NCI-H1436 treated with DMSO at 0.1 percent for 48 hours (cell line): ENCODE measurements at places on chromosomes 16 and 17.

DNA sequence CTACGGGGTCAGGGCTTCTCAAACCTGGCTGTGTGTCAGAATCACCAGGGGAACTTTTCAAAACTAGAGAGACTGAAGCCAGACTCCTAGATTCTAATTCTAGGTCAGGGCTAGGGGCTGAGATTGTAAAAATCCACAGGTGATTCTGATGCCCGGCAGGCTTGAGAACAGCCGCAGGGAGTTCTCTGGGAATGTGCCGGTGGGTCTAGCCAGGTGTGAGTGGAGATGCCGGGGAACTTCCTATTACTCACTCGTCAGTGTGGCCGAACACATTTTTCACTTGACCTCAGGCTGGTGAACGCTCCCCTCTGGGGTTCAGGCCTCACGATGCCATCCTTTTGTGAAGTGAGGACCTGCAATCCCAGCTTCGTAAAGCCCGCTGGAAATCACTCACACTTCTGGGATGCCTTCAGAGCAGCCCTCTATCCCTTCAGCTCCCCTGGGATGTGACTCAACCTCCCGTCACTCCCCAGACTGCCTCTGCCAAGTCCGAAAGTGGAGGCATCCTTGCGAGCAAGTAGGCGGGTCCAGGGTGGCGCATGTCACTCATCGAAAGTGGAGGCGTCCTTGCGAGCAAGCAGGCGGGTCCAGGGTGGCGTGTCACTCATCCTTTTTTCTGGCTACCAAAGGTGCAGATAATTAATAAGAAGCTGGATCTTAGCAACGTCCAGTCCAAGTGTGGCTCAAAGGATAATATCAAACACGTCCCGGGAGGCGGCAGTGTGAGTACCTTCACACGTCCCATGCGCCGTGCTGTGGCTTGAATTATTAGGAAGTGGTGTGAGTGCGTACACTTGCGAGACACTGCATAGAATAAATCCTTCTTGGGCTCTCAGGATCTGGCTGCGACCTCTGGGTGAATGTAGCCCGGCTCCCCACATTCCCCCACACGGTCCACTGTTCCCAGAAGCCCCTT lies 10.9 kb downstream of the STH start:
- no peak for DNase-seq

DNA sequence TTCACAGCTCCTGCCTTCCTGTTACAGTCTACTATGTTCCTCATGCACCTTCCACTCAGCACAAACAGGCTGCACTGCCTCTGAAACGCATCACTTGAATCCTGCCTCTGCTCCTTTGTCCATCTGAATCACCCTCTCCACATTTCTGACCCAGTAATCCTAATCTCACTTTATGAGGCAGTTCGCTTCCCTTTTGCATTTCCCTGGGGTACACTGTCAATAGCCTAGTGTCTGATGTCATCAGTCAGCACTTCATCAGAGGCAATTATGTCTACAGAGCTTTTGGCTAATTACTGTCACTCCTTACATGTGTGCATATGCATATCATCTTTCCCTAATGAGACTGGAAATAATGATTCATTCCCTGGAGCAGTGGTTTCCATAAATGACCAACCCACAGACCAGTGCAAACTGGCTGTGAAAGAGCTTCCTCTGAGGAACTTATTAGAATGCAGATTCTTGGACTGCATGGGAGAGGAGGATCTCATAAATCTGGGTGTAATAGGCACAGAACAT lies 23.6 kb downstream of the CA4 start:
- DNase-seq, result peak; percentile 24

GRCh38 chr16:79469999-79470398 lies 130.5 kb downstream of the MAF start:
- DNase-seq, result no peak

DNA sequence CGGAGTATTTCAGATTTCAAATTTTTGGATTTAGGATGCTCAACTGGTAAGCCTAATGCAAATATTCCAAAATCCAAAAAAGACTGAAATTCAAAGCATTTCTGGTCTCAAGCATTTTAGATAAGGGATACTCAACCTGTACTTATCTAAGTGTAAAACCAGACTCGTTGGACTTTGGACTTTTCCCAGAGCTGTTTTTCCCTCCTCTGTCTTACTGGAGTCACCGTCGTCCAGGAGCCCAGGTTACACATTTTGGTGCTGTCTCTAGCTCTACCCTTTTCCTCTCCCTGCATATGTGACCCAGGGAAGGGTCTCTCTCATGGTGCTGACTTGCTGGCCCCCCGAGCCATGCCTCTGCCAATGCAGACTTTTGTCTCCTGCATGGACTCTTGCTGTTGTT lies 46.0 kb upstream of the MMP2 start:
- no peak for DNase-seq

GRCh38 chr16:86956437-86956836 lies 360.8 kb downstream of the C16orf95 start:
- no peak for DNase-seq

DNA sequence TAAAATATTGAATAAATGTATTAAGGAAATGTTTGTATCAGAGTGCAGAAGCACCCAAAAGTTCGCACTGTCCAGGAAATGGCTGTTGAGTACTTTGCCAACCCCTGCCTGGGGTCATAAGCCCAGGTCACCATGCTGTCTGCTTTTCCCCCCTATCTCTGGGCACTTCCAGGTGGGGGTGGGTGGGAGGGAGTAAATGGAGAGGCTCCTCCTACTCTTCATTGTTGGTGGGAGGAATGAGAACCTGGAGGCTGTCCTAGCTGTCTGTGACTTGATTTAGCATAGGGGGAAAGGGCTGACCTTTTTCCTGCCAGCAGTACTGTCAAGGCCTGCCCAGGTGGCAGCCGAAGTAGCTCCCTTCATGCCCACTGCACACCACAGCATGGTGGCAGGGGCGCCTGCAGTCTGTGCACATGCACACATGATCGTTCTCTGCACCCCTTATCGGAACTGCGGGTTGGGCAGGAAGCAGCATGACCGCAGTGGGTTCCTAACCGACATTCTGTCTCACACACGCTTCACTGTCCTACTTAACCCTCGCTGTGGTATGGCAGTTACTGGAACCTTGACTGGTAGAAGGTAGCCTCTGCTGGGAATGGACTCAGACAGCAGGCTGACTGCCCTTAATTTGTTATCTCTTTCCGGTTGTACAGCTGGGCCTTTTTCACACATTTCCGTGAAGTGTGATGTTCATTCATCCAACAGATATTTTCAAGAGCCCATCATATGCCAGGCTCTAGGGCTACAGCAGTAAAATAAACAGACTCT lies 41.5 kb downstream of the LDHD start:
- no peak for DNase-seq

DNA sequence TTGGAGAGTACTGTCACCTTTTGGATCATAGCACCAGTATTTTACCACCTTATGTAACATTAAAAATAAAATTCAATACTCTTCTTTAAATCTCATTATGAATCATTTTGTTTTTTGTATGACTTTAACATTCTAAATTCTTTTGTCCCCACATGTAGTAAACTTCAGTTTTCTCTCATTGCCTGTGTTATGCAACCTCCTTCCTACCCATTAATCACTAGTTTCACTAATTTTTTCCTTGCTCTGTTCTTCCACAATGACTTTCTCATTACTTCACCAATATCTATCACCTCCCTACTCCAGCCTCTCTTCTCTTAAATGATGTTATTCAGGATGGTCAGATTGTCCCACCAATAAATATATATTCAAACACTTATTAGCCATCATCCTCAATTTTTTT lies 68.7 kb downstream of the TTC19 start:
- DNase-seq, result no peak

- DNase-seq, result no peak
Measured at GRCh38 chr17:1928976-1929375, 96.2 kb downstream of the RTN4RL1 start.

DNA sequence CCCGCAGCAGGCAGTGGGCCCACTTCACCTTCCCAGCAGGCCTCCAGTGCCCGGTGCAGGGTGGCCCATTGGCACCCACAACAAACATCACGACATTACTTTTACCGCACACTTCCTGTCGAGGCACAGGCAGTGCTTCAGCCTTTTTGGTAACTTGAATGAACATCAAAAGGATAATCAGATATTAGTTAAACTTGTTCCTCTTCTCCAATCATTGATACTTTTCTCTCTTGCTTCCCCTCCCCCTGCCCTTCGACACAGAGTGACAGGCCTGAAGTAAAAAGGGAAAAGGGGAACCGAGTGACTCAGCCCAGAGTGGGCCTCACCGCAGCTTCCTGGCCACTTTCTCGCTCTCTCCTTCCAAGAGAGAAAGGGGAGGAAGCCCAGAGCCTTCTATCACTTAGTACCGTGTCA lies 507.0 kb downstream of the MAF start:
- DNase-seq, result no peak

DNA sequence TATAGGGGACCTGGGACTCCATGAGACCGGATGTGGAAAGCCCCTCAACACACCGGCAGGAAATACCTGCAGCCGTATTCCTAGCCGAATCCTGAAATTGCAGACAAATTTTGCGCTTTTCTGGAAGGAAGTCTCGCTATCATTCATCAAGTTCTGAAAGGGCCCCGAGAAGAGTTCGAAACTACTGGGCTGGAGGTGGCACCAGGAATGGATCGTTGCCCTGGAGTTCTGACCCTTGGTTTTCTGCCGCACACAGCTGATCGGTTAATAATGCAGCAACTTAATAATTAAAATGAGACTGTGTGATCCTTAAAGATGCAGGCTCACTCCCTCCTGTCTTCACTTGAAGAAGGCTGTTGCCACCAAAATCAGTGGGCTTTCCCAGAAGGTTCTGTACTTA lies 55.7 kb upstream of the MRTFB start:
- DNase-seq, result no peak

GRCh38 chr17:58534901-58535421 lies 20.5 kb upstream of the MTMR4 start:
- no peak for DNase-seq

DNA sequence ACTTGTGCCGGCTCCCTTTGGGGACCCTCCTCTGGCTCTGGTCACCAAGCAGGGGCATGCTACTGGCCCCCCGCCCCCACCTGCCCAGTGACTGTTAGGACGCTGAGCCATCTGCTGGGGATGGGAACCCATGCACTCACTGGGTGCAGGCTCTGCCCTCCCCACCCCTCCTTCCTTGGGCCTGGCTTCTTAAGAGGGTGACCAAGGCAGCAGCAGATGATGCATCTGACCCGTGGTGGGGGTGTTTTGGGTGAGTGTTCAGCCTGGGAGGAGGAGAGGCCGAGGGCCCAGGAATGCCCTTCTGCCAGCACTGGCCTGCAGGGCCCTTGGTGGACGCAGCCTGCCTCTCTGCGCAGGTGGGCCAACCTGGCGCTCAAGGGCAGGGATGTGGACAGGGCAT lies 19.2 kb upstream of the MTSS2 start:
- no peak for DNase-seq

DNA sequence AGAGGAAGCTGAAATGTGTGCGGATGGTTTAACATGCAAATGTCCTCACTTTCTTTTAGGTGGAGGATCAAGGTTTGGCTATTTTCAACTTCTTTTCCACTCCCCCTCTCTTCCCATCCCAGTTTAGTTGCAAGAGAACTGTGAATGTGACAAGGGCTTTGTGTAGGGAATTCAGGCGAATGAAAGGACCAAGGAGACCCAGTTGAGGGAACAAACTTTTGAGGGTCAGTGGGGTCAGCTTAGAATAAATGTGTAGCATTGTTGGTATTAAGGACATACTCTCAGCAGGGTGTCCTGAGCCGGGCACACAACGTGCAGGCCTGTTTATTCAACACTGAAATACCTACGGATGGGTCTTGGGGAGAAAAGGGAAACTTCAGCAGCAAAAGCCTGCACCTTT lies 346.0 kb downstream of the PMP22 start:
- no peak for DNase-seq

DNA sequence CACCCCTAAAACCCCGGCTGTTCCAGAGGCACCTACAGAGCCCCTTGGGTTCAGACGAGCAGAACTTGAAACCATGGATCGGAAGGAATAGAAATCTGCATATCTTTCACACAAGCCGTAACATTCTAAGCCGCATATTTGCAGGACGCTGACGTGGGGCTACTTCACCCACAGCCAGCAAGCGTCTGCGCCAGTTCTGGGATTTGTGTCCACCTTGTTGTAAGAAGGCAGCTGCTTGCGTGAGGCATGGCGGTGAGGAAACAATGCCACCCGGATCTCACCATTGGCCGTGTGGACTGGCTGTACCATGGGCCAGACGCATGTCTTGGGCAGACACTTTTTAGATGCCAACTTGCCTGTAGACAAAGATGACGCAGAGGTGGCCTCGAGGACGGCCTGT lies 34.5 kb downstream of the TNFRSF13B start:
- DNase-seq, result no peak

DNA sequence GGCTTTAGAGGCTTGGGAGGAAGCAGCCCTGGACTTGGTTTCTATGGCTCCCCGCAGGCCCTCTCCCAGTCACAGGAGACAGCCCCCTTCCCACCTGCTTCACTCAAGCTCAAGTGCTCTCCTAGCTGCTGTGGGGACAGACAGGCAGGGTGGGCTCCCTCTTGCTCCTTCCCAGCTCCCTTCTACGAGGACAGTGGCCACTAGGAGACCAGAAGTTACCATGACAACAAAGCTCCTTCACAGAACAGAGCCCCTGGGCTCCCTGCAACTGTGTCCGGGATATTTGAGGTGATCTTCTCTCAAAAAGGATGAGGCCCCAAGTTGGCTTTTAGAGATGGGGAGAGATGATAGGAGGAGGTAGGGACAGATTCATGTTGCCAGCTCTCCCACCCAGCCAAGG lies 116.3 kb downstream of the AMFR start:
- no peak for DNase-seq

DNA sequence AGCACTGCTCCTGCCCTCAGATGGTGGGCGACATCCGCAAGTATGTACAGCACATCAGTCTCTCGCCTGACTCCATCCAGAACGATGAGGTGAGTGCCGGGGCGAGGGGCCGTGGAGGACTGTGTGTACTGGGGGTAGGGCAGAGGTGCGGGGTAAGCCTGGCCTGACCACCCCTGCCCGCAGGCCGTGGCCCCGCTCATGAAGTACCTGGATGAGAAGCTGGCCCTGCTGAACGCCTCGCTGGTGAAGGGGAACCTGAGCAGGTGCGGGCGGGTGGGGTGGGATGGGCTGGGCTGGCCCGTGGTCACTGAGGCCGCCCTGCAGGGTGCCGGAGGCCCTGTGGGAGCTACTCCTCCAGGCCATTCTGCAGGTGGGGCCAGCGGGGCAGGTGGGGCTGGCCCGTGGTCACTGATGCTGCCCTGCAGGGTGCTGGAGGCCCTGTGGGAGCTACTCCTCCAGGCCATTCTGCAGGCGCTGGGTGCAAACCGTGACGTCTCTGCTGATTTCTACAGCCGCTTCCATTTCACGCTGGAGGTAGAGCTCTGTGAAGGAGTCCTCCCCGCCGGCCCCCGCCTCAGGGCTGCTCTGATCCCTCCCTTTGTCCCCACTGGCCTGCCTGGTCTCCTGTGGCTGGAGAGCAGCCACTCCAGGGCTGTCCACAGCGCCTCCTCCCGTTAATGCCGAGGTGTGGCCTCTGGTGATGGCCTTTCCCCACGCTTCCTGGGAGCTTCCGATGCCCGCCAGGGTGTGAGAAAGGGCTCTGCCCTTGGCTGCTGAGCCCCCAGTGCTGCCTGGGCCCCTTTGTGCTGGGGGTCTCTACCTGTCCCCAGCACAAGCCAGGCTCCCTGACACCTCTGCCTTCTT lies 5.0 kb downstream of the TSR3 start:
- no peak for DNase-seq

GRCh38 chr17:29734640-29735039 lies 111.9 kb upstream of the CORO6 start:
- no peak for DNase-seq
